IMR-90 (cell line): ENCODE measurements at places on chromosomes 6 and 20. TPM values are rescaled to one million over a fixed set of nuclear protein-coding genes. Genes with fewer than 3 reads are reported as not detected.
A peak's percentile ranks its signal among the peaks of the same experiment; 100 is the strongest.

TBC1D32 gene
- total RNA-seq, result 7.2 and 9.7 TPM in 2 replicates

PCSK2 gene
- not detected in 2 replicates for total RNA-seq

IL17A gene
- not detected in 2 replicates for total RNA-seq

ASF1A gene
- 11.1 and 24.4 TPM in 2 replicates for total RNA-seq

SMLR1 gene
- total RNA-seq, result not detected in 2 replicates

GPX5 gene
- total RNA-seq, result not detected in 2 replicates

ZBTB2 gene
- total RNA-seq, result 11.7 and 11.8 TPM in 2 replicates

DNA sequence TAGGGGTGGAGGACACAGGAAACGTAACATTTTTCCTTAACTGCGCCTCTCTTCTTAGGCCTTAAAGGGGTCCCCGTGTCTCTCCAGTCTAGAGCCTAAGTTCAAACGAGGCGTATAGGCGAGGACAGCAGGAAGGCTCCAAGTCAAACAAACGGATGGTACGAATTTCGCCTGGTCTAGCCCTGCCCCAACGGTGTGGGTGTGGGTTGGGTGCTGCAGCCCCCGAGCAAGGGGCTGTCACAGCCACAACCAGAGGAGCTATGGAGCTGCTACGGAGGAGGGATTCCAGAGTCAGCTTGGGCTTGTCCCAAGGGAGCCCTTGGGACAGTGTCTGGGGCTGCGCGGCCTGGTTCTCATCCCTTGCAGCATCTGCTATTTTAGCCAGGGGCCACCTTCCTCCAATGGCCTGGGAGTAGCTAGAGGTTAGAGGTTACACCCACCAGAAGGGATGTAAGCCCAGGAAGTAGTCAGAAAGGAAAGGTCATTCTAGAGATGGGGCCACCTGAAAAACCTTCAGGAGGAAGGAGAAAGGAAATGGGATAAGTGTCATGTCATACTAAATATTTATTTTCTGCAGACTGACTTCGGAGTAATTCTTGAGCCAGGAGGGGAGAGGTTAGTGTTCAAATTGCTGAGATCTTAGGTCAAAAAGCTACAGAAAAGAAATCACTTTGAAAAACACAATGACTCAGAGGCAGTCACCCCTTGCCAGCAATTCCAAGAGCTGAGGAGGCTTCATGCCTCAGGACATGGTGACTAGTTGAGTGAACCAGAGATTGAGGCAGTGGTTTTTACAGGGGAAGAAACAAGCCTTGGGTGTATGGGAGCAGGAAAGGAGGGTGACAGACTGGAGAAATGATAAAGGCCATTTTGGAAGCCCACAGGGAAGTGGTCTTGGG lies 21.7 kb downstream of the VPS52 start:
- H3K4me3 ChIP-seq, result peak overlapping the region; percentile 64
- H3K4me1 ChIP-seq, result peaks cover 12% of the 10 kb centered on the region
- H3K36me3 ChIP-seq, result peaks cover 8% of the 10 kb centered on the region; the same call in 1 of the 2 replicates
- H3K27ac ChIP-seq, result peak overlapping the region; percentile 95

DNA sequence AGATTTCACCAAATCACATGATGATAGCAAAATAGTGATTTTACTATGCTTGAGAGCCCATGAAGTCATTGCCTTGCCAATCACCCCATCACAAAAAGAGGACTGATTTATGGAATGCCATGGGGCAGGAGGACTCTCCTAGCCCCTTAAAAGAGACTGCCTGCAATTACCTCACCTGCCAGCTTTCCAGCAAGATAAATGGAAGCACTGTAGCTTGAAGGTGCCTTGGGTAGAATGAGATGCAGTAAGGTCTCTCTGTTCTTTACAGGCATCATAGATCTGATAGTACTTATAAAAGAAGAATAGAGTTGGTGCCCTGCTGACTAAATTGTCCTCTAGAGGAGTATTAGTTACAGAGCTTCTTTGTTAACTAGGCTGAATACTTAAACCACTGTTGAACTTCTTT lies 242.3 kb downstream of the TMEM242 start:
- H3K4me3 ChIP-seq, result no peak overlapping the region
- DNase-seq, result no peak
- H3K36me3 ChIP-seq, result peaks cover 4% of the 10 kb centered on the region
- no peaks in the 10 kb centered on the region; the same call in 1 of the 2 replicates for H3K4me1 ChIP-seq
- H3K27me3 ChIP-seq, result no peaks in the 10 kb centered on the region

- no peak for DNase-seq
- no peaks in the 10 kb centered on the region for H3K4me1 ChIP-seq
- H3K27ac ChIP-seq, result no peak overlapping the region
- H3K36me3 ChIP-seq, result no peaks in the 10 kb centered on the region
- no peak overlapping the region for H3K4me3 ChIP-seq
- no peaks in the 10 kb centered on the region for H3K27me3 ChIP-seq
These were observed 108.6 kb downstream of the NRN1 start for GRCh38 chr6:5898102-5898501.

GRCh38 chr6:7021301-7021700 lies 86.5 kb upstream of the RREB1 start:
- H3K4me3 ChIP-seq, result no peak overlapping the region
- no peak for DNase-seq
- H3K4me1 ChIP-seq, result no peaks in the 10 kb centered on the region
- peaks cover 3% of the 10 kb centered on the region for H3K27me3 ChIP-seq
- H3K36me3 ChIP-seq, result no peaks in the 10 kb centered on the region

GRCh38 chr6:143123081-143123480 lies 62.4 kb downstream of the AIG1 start:
- no peaks in the 10 kb centered on the region for H3K36me3 ChIP-seq
- H3K27ac ChIP-seq, result no peak overlapping the region
- H3K4me1 ChIP-seq, result no peaks in the 10 kb centered on the region
- no peak for DNase-seq

DNA sequence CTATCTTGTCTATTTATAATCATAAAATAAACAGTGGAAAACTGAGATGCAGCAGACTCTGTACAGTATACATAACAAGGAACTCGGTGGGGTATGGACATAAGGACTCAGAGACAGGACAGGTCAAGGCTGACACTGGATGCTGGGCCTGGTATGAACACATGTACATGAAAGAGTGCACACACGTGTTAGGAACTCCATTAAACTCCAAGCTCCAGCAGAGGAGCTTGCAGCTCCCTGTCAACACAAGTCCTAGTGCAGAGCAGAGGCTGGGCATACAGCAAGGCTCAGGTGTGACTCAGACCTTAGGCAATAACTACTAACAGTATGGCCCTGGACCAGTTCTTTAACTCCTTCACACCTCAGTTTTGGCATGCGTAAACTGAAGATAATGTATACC lies 17.1 kb downstream of the NAPB start:
- peaks cover 1% of the 10 kb centered on the region for H3K36me3 ChIP-seq
- H3K4me1 ChIP-seq, result peaks cover 12% of the 10 kb centered on the region
- DNase-seq, result peak; percentile 67
- H3K27me3 ChIP-seq, result no peaks in the 10 kb centered on the region
- no peak overlapping the region for H3K4me3 ChIP-seq

DNA sequence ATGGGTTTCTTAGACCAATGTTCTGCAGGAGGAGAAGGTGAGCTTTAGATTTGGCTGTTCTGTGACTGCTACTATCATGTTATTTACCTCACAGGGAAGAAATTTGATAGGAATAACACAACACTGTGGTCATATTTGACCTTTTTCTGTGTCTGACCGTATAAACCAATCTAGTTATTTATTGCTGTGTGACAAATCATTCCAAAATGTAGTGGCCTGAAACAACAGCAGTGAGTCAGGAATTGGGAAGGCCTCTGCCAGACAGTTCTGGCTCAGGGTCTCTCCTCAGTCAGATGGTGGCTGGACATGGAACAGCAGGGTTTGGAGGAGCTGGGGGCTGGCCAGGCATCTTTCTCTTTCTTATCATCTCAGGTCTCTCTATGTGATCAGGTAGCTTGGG lies 33.0 kb downstream of the RIPOR2 start:
- peaks cover 9% of the 10 kb centered on the region for H3K4me1 ChIP-seq
- no peak overlapping the region for H3K4me3 ChIP-seq
- no peaks in the 10 kb centered on the region for H3K36me3 ChIP-seq
- peak; percentile 94 for DNase-seq

DNA sequence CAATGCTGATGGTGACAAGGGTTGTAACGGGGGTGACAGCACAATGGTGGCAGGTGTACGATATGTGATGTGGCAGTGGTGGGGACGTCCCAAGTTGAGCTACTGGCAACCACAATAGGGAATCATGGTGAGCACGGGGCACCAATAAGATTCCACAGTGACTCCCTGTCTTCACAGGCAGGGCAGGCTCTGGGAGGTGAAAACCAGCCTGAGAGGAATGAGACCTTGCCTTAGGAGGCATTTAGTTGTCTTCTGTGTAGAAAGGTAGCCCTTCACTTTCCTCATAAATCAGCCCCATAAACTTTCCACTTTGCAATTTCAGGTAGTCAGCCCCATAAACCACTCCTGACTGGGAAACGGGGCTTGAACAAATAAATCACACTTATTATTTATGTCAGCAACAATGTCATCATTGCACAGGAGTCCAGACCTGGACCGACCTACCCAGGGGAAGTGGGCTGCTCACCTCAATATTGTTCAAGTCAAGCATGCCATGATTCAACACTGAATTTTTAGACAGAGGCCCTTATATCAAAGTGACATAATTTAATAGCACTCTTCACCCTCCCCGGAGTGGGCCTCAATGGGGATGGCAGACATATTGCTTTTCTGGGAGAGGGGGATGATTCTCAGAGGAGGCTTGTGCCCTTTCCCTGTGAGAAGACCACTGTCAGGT lies 150.8 kb downstream of the CDC5L start:
- DNase-seq, result no peak
- peaks cover 14% of the 10 kb centered on the region for H3K27me3 ChIP-seq
- no peak overlapping the region for H3K27ac ChIP-seq
- no peaks in the 10 kb centered on the region for H3K36me3 ChIP-seq
- H3K4me3 ChIP-seq, result no peak overlapping the region

- no peaks in the 10 kb centered on the region for H3K27me3 ChIP-seq
- peak overlapping the region; percentile 90 for H3K27ac ChIP-seq
- DNase-seq, result no peak
- peak overlapping the region; percentile 81 for H3K4me3 ChIP-seq
- H3K36me3 ChIP-seq, result no peaks in the 10 kb centered on the region
- no peaks in the 10 kb centered on the region for H3K4me1 ChIP-seq
These were observed 374 bp upstream of the SERINC1 start for GRCh38 chr6:122472022-122472340.

DNA sequence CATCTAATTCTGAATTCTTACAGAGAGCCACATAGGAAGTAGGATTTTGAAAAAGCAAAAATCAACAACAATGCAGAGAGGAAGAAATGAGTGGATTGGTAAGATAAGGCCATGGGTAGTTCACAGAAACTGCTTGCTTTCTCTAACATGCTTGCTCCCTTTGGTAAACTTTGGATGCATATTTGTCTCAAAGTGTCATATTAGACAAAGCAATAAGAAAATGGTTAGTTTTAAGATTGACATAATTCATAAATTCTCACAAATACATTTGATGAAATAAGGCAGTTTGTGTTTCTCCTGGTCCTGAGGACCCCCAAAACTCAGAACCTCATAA lies 31.7 kb downstream of the UTRN start:
- H3K4me1 ChIP-seq, result peaks cover 3% of the 10 kb centered on the region
- H3K36me3 ChIP-seq, result no peaks in the 10 kb centered on the region
- no peaks in the 10 kb centered on the region for H3K27me3 ChIP-seq
- no peak overlapping the region for H3K4me3 ChIP-seq

DNA sequence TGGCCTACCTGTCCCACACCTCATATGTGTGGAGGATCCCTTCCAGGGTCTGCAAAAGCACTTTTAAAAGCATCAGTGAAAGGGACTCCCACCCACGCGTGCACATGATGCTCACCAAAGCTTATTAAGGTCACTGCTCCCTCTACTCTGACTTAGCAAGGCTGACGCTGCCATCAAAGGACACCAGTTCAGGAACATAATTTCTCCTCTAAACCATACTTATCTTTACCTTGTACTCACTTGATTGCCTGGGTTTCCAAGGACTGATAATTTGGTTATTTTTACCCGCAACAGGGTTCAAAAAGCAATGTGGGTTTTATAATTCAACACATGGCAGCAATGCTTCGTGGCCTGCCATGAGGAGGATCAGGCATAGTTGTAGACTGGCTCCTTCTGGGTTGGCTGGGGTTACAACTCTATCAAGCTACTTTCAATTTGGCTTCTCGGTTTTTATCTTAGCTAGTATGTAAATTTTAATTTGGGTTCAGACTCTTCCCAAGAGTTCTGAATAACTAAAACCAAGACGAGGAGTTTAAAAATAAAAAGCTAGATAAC lies 52.2 kb upstream of the EMILIN3 start:
- H3K27ac ChIP-seq, result no peak overlapping the region
- no peak for DNase-seq
- no peaks in the 10 kb centered on the region for H3K4me1 ChIP-seq
- H3K4me3 ChIP-seq, result no peak overlapping the region
- no peaks in the 10 kb centered on the region for H3K27me3 ChIP-seq

GRCh38 chr20:16003310-16003709 lies 569.9 kb downstream of the KIF16B start:
- no peak for DNase-seq
- no peak overlapping the region for H3K4me3 ChIP-seq
- no peak overlapping the region for H3K27ac ChIP-seq
- H3K27me3 ChIP-seq, result no peaks in the 10 kb centered on the region
